ENCODE measurements at places on chromosomes 13 and 19. TPM values are rescaled to one million over a fixed set of nuclear protein-coding genes. Genes with fewer than 3 reads are reported as not detected.

DNA sequence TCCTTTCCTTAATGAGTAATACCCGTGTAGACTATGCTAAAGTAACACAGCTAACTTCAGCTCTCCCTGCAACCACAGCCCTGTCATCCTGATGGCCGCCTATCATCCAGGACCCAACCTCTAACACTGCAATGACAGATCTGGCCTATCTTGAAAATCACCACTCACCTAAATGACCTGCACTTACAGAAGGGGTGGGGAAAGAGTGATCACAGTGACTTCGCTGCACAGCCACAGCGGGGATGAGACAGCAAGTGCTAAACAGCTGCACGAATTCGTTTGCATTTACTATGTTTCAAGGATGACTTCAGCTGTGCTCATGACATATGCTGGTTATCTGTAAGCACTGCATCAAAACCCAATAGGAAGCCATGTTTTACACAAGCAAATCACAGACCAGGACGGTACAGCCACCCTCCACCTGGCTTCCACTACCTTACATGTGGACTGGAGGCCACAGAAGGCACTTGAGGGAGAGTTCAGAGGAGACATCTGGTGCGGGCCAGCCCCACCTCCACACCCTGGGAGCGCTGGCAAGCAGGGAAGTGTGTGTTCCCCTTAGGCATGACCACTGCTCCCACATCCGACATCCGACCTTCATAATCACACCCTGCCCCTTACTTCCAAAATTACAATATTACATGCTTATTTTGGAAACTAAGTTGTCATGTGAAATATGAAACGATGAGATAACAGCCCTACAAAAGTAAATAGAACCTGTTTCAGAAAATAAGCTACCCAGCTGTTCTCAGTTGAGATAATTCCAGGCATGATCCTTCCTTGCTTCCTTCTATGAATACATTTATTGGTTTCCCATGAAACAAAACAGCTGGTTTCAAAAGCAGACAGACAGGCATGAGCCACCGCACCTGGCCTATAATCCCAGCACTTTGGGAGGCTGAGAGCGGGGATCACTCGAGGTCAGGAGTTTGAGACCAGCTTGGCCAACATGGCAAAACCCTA, 95.7 kb downstream of the STK24 start:
- no peak for DNase-seq

The KLHL26 gene
- total RNA-seq, result 2.4 TPM

- no peak for DNase-seq
These were observed 3.1 kb downstream of the ACTL9 start for GRCh38 chr19:8695501-8695900.

- no peak for DNase-seq
These were observed 17.7 kb downstream of the SIAH3 start for GRCh38 chr13:45833663-45834375.

The NLRP11 gene
- total RNA-seq, result not detected

GRCh38 chr13:100944791-100945345, 270.3 kb upstream of the TMTC4 start:
- DNase-seq, result no peak

The TEX29 gene
- not detected for total RNA-seq

The LILRA6 gene
- total RNA-seq, result not detected

The UHRF1 gene
- total RNA-seq, result 89.2 TPM

DNA sequence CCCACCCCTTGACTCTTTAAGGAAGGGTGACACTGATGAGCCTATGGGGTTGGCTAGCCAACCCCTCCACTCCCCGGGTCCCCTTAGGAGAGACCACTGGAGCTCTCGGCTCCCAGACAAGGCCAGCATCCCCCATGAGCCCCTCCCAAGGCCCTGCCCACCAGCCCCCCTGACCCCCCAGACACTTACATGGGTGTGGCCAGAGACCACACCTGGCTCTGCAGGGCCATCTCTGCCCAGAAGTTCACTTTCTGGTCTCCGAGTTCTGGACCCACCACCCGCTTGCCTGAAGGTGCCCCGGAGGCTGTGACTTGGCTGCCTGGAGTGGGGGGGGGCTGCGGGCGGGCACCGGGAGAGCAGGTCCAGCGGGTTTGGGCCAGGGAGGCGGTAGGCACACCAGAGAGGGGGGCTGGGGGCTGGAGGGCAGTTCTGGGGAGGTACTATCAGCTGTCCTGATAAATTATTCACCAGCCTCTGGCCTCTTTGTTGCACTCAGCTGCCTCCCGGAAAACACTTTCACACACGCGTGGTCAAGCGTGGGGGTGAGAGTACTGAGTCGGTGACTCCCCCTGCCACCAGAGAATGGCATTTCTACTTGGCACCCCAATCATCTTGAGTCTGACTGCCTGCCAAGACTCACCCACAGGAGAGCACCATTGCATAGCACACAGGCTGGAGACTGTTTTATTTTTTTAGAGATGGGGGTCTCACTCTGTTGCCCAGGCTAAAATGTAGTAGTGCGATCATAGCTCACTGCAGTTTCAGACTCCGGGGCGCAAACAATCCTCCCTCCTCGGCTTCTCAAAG, at the start of gene PALM3:
Gene PALM3, minus strand, starts transcription at position 326 of the 807 bp plus-strand sequence. Its CDS starts 96 bp downstream, at position 230.
- DNase-seq, result no peak

DNA sequence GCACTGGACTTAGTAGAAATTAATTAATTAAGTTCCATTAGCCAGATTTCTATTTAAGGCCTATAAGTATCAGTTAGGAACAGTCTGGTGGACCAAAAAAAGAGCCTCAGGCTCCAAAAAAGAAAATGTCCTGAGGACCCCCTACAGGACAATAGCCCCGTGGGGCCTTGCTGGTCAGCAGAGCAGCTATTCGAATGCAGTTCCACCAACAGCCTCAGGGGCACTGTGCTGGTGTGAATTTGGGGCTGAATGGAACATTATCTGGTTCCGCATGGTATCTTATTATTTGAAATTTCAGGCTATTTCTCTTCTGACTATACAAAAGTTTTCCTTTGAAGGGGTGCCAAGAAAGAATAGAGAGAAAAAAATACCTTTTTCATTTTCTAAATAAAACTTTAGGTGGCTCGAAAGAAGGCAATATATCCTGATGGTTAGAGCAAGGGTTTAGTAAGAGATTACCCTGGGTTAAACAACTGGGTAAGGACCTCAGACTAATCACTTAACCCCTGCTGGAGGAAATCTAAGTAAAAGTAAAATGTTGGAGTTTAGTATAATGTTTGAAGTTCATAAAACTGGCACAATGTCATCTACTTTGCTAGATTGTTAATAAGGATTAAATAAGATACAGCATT, 147.2 kb downstream of the MIPEP start:
- no peak for DNase-seq

The KCNN1 gene
- total RNA-seq, result not detected

The EDNRB gene
- not detected for total RNA-seq

DNA sequence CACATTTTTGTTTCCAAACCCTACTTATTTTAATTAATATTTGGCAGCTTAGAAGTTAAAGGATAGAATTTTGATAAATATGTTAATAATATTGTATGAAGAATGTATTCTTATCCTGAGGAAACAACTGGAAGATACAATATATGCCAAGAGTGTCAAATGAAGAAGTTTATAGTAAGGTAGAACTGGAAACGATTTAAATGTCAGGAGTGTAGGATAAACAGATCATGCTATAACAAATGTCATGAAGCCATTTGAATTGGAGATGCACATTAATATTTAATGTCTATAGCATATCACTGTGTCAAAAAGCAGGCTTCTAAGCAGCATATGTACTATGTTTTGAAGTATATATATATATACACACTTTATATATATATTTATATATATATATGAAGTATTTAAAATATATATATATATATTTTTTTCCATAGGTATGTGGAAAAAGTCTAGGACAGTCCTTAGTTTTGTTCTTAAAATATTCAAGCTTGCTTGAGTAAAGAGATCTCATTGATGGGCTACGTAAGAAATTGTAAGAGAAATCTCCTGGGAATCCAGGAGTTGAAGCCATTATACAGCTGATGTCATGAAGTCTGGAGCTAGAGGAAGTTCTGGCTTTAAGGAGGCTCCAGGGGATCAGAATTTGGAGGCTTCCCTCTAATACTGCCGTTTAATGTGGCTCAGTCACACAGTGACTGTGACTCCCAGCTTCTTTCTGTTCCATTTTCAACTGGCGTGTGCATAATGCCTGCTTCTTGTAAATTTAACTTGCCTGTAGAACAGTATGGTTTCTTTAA, 79.9 kb upstream of the MYCBP2 start:
- DNase-seq, result no peak

- DNase-seq, result no peak
These were observed 194.8 kb upstream of the TSC22D1 start for GRCh38 chr13:44770951-44771350.

The CPB2 gene
- not detected for total RNA-seq

The SIGLEC8 gene
- total RNA-seq, result not detected

- peak; percentile 56 for DNase-seq
These were observed 73.0 kb upstream of the MAB21L1 start for GRCh38 chr13:35549481-35549880.

DNA sequence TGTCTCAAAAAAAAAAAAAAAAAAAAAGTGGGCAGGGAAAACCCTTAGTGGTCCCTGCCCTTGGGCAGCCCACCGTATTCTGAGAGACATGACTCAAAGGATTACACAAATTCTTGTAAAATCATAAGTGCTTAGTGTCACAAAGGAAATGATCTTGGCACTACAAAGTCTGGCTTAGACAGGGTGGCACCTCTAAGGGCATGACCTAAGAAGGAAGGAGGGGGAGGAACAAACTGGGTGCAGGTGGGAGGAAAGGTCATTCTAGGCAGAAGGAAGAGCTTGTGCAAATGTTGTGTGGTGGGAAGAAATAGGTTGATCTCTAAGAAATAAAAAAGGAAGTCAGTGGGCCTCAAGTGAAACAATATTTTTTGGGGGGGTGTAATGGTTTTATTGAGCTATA, 10.4 kb downstream of the PNPLA6 start:
- DNase-seq, result no peak

The LENG9 gene
- total RNA-seq, result 5.0 TPM

- DNase-seq, result peak; percentile 10
These were observed 569.0 kb upstream of the GPC6 start for GRCh38 chr13:92657565-92657964.

DNA sequence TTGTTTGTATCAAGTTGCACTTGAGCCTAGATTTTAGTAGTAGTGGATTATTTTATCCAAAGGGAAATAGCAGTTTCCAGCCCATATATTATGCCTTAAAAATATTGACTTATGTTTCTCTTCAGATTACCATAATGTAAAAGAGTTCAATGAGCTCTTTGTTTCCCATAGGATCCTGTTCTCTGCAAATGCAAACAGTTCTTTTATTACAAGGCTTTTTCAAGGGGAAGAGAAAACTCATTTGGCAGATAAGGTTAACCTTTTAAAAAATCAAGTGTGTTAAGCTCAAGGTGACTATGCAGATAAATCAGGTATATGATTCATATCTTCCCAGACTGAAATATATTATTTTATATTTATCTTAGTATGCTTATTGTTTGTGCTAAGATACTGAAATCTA, 961.2 kb upstream of the SPRY2 start:
- no peak for DNase-seq

- no peak for DNase-seq
These were observed 8.3 kb upstream of the FAM187B start for GRCh38 chr19:35236638-35237400.

DNA sequence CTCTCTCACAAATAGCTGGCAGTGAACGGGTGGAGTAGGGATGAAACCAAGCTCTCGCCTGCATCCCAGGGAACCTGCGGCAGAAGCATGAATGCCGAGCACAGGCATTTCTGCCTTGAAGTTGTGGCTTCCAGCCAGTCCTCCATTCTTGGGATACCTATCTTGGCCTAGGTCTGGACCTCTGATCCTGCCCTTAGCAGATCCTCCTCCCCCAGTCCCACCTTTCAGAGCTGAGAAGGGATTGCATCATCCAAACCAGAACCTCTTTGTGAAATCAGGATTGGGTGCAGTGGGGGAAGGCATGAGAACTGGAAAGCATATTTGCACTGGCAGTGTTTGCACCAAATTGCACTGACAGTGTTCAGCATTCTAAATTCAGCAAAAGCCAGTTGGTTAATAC, 5.8 kb downstream of the ZNF780A start:
- DNase-seq, result no peak

DNA sequence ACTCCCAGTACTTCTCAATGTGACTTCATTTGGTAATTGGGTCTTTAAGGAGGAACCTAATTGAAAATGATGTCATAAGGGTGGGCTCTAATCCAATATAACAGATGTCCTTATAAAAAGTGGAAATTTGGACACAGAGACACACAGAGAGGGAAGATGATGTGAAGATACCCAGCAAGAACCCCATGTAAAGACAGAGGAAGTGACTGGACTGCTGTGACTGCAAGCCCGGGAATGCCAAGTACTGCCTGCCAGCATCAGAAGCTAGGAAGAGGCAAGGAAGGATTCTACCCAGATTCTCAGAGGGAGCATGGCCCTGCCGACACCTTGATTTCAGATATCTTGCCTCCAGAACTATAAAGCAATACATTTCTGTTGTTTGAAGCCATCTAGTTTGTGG, 239.3 kb downstream of the KCTD12 start:
- DNase-seq, result peak; percentile 7

- DNase-seq, result peak; percentile 73
These were observed 27.5 kb downstream of the TBC1D4 start for GRCh38 chr13:75454497-75454896.

GRCh38 chr13:99421758-99422585, 79.3 kb upstream of the TM9SF2 start:
- no peak for DNase-seq

DNA sequence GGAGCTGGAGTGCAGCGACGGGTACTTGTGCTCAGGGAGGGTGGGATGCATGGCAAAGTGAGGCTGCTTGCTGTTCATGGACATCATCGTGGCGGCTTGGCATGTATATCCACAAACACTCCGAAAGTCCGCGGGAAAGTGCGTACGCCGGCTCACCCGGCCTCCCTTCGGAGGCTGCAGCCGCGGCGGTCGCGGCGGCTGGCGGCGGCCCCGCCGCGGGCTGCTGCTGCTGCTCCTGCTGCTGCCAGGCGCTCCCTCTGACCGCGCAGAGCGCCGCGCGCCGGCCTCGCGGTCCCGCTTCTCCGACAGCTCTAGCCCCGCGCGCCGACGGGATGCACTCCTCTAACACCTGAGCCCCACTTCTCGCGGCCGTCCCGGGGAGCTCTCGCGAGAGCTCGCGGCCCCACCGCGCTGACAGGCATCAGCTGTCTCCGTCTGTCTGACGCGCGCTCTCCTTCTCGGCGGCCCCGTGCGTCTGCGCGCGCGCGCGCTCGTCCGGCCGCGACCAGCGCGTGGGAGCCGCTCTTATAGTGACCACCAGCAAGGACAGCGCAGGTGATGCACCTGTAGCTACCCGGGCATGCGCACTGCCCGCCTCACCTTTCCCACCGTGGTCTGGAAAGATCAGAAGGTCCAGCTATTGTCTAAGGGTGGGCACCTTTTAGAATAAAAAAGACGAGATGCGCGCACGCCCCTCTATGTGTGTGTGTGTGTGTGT, at the start of gene POU4F1:
Gene POU4F1, minus strand, starts transcription at position 313 of the 718 bp plus-strand sequence. Its CDS starts 226 bp downstream, at position 87.
- DNase-seq, result no peak

The FGF22 gene
- total RNA-seq, result not detected

The C19orf85 gene
- total RNA-seq, result not detected

The PALM gene
- 0.10 TPM for total RNA-seq

The CYP4F11 gene
- total RNA-seq, result 0.21 TPM
